Stimulated activated CD8-positive, alpha-beta memory T cell treated with anti-CD3 and anti-CD28 coated beads, Interleukin-4, amount 100 ng/mL, for 4 hours (primary cell): ENCODE measurements at places on chromosomes 7 and 10.

GRCh38 chr10:27285093-27285492 lies 44.5 kb upstream of the ACBD5 start:
- DNase-seq: peak; percentile 1

- no peak for DNase-seq
These were observed 20.2 kb upstream of the ADD3 start for GRCh38 chr10:109987452-109988211.

GRCh38 chr10:75538144-75538543 lies 106.7 kb downstream of the LRMDA start:
- DNase-seq: no peak

DNA sequence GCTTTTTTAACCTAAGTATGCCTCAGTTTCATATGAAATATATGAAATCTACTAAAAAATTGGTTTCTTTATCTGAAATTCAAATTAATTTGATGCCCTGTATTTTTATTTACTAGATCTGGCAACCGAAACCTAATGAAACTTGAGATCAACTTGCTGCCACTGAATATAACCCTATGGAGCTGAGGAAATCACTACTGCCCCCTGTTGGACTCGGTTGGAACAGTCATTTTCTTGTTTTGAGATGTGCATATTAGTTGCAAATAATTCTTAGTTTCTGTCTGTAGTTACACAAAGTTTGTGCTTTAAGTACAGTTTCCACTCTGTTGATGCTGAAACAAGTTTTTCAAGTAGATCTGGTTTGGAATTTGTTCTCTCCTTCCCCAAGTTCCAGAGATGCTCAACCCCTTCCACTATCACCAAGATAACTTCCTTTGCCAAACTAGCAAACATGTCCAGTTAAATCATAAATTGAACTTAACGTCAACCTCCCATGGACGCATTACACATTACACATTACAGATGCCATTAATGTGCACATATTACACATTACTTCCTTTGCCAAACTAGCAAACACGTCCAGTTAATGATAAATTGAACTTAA lies 22.2 kb upstream of the EXOC4 start:
- DNase-seq: no peak

DNA sequence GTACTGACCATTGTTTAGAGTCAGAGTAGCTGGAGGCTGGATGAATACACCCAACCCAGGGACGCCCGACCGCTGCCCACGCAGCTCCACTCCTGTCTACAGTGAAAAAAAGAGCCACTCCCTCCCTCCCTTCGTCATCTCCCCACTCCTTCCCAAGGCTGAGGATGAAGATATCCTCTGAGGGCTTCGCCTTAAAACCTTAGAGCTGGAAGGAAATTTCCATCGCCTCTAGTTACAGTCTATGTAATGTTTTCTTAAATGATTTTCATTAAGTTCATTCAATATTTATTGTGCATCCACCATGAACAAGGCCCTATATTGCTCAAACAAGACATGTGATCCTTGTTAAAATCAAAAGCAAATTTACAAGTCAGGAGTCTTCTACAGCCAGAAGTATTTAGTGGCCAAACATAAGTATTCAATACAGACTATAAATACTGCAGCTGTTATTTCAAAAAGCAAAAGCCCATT lies 11.3 kb upstream of the SLIT1 start:
- no peak for DNase-seq

- no peak for DNase-seq
These were observed 499.6 kb downstream of the MAGI2 start for GRCh38 chr7:78953726-78954363.

- no peak for DNase-seq
These were observed 31.1 kb downstream of the CPVL start for GRCh38 chr7:29115130-29115687.

DNA sequence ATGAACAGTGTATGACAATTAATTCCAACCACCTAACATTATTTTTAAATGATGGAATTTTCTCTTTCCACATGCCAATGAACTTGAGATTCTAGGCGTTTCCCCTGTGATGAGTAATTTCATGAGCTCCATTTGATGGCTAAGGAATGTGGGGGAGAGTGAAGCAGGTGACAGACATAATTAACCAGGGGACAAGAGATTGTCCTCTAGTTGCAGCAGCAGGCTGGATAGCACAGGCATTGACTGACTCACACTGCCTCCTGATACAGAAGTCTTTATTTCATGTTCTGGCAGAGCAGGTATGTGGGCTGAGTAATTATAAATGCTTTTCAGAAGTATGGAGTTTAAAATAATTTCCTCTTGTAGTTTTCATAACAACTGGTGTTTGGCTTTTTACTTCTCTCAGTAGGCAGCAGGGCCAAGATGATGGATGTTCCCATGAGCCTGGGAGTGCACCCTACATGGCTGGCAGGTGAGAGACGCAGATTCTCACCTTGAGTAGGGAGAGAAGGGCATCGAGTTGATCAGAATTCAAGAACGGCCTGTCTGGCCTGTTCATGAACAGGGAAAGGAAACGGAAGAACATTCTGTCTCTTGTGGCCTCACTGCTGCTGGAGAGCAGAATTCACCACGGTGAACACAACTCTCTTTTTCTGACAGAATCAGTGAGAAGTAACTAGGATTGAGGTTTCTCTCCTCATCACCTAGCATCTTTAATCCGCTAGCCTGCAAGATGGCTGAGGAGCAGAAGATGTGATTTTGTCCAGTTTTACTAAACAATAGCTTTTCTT lies 118.8 kb downstream of the AOAH start:
- DNase-seq: no peak

DNA sequence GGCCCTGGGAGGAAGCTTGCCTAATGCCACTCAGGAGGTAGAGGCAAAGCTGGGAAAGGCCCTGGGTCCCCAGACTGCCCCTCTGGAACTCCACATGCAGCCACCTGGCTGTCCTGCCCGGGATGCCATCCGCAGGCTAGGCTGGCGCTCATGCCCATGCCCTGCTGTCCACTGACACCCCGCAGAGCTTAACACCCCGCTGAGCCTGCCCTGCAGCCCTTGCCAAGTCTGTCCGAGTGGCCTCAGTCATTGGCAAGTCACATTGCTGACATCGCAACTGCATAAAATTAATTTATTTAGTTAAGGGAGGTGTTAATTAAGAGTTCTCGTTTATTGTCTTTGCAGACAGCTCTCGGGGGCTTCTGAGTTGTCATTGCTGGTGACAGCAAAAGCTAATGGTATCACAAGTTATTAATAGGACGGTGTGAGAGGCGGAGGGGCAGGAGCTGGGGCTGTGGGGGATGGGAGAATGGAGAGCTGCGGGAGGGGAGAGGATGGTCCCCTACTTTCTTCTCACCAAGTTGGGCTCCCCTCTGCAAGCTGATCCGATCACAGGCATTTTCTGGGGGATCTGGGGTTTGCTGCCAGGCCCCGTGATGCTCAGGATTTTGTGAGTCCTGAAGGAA lies 55.6 kb upstream of the PCBD1 start:
- no peak for DNase-seq

DNA sequence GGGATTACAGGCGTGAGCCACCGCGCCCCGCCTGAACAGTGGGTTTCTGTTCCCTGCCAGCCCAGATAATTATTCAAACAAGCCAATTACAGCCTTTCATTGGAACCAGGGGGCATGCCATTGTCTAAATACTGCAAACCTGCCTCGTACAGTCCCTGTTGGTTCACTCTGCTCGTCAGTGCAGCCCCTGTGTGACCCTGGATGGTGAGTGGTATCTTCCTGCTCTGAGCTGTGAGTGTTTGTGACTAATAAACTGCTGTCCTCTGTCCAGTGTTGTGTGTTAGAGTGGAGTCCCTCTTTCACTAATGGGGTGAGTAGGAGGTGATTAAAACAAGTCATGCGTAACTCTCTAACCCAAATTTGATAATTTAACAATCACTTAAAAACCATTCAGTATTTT lies 176.5 kb upstream of the FAM3C start:
- DNase-seq: no peak

GRCh38 chr10:59336632-59337031 lies 25.7 kb downstream of the FAM13C start:
- DNase-seq: no peak

- DNase-seq: no peak
These were observed 44.0 kb upstream of the GRID1 start for GRCh38 chr10:86410542-86411124.

- no peak for DNase-seq
These were observed 17.5 kb upstream of the TEX36 start for GRCh38 chr10:125700355-125700911.

- no peak for DNase-seq
These were observed at the start of gene EMX2 for GRCh38 chr10:117542706-117543224. EMX2 (plus strand) TSS chr10:117542746; CDS start chr10:117543268, 522 bp downstream.

GRCh38 chr7:50682079-50682478 lies 100.6 kb downstream of the GRB10 start:
- DNase-seq: no peak

DNA sequence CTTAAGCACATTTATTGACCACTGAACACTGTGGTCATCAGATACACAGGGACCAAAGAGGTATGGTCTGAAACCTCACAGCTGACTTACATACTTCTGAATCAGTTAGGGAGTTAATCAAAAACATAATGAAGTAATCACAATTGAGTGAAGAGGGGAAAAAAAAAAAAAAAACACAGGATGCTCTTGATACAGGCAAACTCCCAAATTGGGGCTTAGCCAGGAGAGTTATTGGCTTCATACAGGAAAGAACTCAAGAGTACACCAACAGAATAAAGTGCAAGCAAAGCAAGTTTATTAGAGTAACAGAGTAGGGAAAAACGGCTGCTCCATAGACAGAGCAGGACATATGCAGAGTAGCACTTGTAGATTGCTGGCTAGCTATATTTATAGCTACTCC lies 917.0 kb downstream of the CNTNAP2 start:
- DNase-seq: no peak

DNA sequence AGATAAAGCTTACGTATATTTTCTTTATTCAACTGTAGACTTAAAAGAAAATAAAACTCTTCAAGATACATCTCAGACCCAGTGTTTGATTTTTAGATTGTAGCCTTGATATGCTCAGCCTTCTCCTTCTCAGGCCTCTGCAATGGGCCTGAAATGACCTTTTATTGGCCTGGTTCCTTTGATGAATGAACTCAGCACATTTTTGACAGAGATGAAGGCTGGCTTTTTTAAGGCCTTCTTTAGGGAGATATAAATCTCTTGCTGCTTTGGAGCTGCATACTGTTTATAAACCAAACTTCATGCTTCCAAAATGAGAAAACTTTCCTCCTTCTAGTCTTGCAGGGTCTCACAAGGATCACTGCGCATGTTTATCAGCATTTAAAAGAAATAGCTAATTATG lies 1049.8 kb downstream of the LRMDA start:
- DNase-seq: no peak

- no peak for DNase-seq
These were observed 650.9 kb upstream of the IGFBP3 start for GRCh38 chr7:46571996-46572395.

- DNase-seq: no peak
These were observed 2.8 kb upstream of the LZTS2 start for GRCh38 chr10:100996678-100997359.

- DNase-seq: no peak
These were observed 412.2 kb upstream of the SORCS1 start for GRCh38 chr10:107576746-107577145.

DNA sequence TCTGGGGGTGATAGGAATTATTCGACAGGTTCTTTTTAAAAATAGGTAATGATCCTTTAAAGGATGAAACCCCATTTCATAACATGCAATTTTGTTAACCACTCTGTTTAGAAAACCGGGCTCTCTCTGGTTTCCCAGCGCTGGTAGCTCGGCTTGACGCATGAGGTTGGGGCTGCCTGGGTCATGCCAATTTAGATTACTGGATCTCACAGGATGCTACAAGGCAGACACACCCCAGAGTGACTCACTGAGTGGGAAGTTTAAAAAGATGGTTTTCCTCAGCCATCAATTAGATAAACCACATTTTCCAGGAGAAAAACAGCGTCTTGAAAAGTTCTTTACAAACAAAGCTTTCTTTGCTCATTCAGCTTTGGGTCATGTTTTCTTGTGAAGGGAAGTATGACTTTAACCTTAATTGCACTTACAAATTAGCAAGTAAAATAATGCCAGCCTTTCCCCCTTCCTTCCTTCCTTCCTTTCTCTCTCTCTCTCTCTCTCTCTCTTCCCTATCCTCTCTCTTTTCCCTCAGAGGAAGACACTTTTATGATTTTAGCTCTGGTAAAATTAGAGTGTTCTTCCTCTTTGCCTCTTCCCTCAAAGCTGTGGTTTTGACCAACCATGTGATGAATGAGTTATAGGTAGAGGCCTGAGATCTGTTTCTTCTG lies 99.8 kb downstream of the EPDR1 start:
- no peak for DNase-seq

DNA sequence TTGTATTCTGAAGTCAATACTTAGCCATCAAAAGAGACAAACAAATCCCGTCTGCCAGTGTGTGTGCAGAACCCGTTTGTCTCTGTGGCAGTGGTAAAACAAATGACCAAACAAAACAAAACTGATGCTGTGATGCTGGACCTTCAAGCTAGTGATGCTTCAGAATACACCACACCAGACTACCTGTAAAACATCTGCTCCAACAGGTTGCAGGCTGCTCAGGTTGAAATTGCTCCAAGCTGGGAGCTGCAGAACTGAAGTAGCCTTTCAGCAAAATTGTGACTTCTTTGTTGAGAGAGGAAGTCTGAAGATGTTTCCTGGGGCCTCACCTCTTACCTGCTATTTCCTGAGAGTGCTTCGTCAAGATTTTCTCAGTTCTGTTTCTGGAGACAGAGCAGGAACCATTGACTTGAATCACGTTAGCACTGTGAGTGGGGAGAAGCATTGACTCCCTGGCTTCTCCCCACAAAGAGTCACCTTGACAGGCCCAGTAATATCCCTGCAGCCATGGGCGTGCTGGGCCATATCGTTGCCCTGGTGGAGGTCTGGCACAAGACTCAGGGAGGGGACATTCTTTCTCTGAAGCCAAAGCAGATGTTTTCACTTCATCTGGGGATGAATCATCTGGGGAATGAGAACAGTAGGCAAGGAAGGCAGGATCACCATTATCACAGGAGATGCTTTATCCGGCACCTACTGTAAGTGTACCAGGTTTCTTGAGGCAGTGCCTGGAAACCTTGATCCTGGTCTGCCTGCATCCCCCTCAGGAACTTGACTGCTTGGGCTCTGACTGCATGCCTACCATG lies 80.2 kb downstream of the RBM20 start:
- no peak for DNase-seq

GRCh38 chr10:128622706-128623105 lies 496.5 kb upstream of the MKI67 start:
- DNase-seq: no peak

GRCh38 chr7:102891693-102892261 lies 21.0 kb upstream of the LRRC17 start:
- DNase-seq: no peak

GRCh38 chr7:70456719-70457118 lies 675.2 kb upstream of the GALNT17 start:
- DNase-seq: no peak

DNA sequence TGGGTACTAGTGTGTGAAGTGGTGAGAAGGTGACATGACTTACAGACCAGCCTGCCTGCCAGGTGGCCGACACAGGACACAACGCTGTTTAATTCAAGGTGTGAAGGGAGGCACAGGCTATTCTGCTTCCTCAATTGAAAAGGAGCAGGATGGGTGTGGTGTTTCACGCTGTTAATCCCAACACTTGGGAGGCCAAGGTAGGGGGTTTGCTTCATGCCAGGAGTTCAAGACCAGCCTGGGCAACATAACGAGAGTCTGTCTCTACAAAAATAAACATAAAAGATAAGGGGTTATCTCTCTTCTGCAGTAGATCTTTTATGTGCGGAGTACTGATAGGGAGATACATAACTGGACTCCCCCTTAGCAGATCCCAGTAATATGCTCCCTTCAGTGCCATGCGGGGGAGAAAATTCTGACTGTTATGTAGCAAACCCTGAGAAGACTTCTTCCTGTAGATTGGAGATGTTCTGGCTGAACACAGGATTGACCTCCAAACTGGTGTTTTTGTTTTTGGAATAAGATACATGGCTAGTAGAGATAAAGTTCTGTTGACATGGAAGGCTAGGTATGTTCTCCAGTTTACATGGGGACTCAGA lies 63.2 kb downstream of the CCNY start:
- no peak for DNase-seq
